ENCODE measurements at places on chromosomes 13 and 19. TPM values are rescaled to one million over a fixed set of nuclear protein-coding genes. Genes with fewer than 3 reads are reported as not detected.

DNA sequence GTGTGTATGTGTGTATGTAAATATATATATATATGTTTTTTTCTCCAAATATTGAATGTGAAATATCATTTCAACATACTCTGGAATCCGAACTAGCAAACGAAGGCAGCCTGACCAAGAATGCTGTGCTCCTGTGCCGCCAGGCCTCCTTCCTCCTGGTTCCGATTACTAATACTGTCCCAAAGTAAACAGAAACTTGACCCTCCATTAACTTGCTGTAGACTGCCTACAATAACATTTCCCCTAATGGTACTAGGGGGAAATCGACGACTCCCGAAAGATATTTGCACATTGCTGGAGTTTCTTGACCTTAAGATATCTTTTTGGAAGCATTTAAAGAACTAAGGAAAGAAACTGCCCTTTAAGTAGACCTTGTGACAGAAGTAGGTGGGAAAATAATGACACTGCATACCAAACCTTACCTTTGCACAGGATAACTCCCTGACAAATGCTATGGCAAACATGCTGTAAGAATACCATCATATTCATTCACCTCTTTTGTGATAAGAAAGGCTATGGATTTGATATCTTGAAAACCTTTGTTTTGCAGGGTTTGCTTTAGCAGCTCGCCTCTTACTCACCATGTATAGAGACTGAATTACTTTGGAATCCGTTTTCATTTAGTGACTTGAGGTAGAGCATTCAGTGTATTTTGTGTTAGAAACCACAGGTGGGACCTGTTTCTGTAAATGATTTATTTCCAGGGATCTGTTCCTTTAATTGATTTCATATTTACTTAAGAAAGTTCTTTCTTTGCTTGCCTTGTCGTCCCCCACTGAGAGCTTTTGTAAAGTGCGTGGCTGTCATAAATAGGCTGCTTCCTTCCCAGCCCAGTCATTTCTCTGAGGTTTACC is 80.1 kb downstream of the KLF5 start:
- no peak overlapping the region for H3K27ac ChIP-seq
- DNase-seq, result no peak
- H3K4me1 ChIP-seq, result no peaks in the 10 kb centered on the region
- no peaks in the 10 kb centered on the region for H3K36me3 ChIP-seq

DNA sequence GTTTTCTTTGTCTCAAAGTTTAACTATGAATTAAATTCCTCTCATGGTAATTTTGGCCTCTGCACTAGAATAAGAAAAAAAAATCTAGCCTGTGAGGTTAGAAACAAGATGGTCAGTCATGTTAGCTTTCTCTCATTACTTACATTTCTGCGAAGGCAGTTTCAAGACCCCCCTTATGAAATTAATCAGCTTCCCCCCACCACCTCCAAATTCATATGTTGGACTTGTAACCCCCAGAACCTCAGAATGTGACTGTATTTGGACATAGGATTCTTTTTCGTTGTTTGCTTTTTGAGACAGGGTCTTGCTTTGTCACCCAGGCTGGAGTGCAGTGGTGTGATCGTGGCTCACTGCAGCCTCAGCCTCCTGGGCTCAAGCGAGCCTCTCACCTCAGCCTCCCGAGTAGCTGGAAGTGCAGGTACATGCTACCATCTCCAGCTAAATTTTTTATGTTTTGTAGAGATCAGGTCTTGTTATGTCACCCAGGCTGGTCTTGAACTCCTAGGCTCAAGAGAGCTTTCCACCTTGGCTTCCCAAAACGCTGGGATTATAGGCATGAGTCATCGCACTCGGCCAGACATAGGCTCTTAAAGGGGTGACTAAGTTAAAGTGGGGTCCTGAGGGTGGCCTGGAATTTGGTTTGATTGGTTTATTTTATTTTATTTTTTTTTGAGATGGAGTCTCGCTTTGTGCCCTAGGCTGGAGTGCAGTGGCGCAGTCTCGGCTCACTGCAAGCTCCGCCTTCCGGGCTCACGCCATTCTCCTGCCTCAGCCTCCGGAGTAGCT is 1.4 kb downstream of the PLA2G4C start:
- no peaks in the 10 kb centered on the region for H3K27me3 ChIP-seq
- peak overlapping the region; percentile 100 for H3K27ac ChIP-seq
- DNase-seq, result no peak
- no peaks in the 10 kb centered on the region for H3K4me1 ChIP-seq
- peak overlapping the region; percentile 59 for H3K4me3 ChIP-seq

RDH8 gene
- total RNA-seq, result not detected

TNFRSF19 gene
- total RNA-seq, result 12.0 TPM
